ENCODE measurements at places on chromosomes 5 and 9.
A peak's percentile ranks its signal among the peaks of the same experiment; 100 is the strongest.

GRCh38 chr5:156148301-156148700 is 178.7 kb upstream of the SGCD start:
- no peak overlapping the region for H3K27ac ChIP-seq
- no peak for DNase-seq
- no peaks in the 10 kb centered on the region for H3K36me3 ChIP-seq
- H3K27me3 ChIP-seq: no peaks in the 10 kb centered on the region

DNA sequence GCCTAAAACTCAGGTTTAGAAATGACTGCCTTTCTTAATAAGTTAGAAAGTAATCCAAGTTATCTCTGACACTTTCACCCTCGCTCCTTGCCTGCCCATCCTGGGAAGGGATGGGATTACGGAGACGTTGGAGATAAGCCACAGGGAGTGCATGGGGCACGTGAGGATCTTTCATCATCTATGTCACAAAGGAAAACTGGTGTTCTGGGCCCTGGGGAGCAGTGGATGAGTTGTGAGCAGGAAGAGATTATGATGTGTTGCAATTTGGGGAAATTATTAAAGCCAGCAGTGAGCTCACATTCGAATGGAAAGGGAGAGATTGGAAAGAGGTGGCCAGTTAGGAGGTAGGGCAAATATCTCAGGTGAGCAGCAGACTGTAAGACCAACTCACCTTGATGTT is 12.8 kb downstream of the AFAP1L1 start:
- no peaks in the 10 kb centered on the region for H3K27me3 ChIP-seq
- H3K27ac ChIP-seq: no peak overlapping the region
- no peaks in the 10 kb centered on the region for H3K4me1 ChIP-seq
- H3K4me3 ChIP-seq: no peak overlapping the region
- peak; percentile 62 for DNase-seq

DNA sequence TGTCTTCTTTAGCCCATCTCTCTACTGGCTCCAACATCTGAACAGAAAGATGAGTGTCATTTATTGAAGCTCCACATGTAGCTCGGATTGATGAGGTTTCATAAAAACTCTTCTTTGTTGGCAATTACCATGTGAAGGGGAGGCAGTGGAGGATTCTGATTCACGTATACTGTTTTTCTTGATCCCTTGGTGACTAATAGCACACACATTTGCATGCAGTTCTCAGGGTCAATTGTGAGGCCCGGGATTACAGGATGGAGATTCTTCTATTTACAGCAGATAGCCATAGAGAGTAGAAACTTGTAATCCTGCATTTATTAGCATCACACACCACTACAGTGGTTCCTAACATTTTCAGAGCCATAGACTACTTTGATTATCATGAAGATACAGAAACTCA is 133.2 kb upstream of the MARCHF11 start:
- H3K36me3 ChIP-seq: no peaks in the 10 kb centered on the region
- no peak for DNase-seq
- H3K27me3 ChIP-seq: no peaks in the 10 kb centered on the region
- no peak overlapping the region for H3K4me3 ChIP-seq

DNA sequence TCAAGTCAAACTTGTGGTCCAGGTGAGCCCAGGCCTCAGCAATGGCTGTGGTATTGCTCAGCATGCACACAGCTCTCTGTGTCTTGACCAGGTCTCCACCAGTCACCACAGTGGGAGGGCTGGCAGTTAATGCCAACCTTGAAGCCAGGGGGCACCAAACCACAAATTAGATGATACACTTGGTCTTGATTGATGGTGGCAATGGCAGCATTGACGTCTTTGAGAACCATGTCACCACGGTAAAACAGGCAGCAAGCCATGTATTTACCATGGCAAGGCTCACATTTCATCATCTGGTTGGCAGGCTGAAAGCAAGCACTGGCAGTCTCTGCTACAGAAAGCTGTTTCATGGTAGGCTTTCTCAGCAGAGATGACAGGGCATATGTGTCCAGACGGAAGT is 40.0 kb downstream of the NIM1K start:
- DNase-seq: no peak
- H3K4me3 ChIP-seq: no peak overlapping the region

DNA sequence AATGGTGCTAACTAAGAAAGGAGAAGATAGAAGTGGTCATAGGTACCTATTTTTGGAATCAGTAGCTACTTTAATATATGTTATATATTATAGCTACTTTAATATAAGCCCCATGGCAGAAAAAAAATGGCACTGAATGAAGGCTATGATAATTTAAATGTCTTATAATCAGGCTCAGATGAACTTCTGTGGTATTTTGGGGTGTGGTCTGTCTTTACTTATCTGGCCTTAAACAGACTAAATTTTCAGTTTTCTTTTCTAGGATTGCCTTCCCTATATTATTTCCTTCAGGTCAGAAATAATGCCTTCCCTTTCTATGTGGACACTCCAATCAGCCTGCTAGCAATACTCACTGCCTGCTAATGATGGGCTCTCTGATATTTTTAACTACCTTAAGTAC is 292.3 kb downstream of the SLF1 start:
- no peaks in the 10 kb centered on the region for H3K27me3 ChIP-seq
- H3K27ac ChIP-seq: no peak overlapping the region
- H3K4me1 ChIP-seq: no peaks in the 10 kb centered on the region
- no peak overlapping the region for H3K4me3 ChIP-seq
- no peak for DNase-seq
- no peaks in the 10 kb centered on the region for H3K36me3 ChIP-seq

DNA sequence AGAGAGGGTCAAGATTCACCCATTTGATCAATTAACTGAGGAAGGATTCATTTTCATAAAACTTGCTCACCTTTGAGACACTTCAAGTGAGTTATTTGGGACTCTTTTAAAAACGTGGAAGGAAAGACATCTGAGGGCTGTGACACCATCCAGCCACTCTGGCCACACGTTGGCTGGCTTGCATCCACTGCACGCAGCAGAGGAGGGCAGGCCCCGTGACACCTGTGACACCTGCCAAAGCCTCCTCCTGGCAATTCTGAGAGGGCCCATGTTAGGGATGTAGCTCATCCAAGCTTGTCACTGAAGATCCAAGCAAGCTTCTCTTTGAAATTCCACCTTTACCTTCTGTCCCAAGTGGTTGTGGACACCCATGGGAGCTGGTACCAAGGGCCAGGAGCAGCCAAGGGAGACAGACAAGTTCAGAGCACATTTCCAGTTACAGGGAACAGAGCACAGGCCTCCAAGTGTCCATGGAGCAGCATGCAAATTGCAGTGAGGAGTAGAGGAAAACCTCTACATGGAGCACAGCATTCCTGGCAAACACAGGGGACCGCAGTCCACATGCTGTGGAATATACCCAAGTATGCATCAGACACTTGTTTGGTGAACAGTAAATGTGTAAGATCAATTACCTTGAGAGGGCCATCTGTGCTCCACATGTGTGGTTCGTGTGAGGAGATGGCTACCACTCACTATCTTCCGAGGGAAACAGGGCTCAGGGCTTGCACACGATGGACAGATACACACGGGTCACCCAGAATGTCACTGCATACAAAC is 4.8 kb downstream of the PRSS3 start:
- H3K36me3 ChIP-seq: no peaks in the 10 kb centered on the region
- DNase-seq: no peak
- H3K4me1 ChIP-seq: no peaks in the 10 kb centered on the region

- peak; percentile 96 for DNase-seq
- peak overlapping the region; percentile 38 for H3K4me3 ChIP-seq
- no peaks in the 10 kb centered on the region for H3K36me3 ChIP-seq
- peak overlapping the region; percentile 36 for H3K27ac ChIP-seq
These were observed 66.9 kb upstream of the DNAH5 start for GRCh38 chr5:14011089-14012020.

- no peak overlapping the region for H3K4me3 ChIP-seq
- no peaks in the 10 kb centered on the region for H3K27me3 ChIP-seq
- no peaks in the 10 kb centered on the region for H3K36me3 ChIP-seq
These were observed 366.9 kb upstream of the NUDT12 start for GRCh38 chr5:103929338-103930013.

DNA sequence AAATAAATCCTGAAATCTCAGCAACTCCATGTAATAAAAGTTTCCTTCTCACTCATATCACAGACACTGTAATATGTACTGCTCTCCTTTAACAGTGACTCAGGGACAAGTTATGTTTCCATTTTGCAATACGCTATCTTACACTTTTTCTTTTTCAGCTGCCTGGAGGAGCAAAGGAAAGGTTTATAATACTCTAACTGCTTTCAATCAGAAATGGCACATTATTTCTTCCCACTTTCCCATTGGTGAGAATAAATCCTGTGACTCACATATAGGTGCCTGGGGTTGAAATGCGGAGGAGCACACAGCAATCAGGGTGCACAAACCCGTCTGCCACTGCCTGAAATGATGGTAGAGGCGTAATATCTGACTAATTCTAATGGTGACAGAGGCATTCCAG is 186.6 kb downstream of the HINT1 start:
- no peaks in the 10 kb centered on the region for H3K36me3 ChIP-seq
- no peak for DNase-seq
- peaks cover 2% of the 10 kb centered on the region for H3K4me1 ChIP-seq
- no peaks in the 10 kb centered on the region for H3K27me3 ChIP-seq
- H3K27ac ChIP-seq: no peak overlapping the region

GRCh38 chr5:173790177-173790719 is 97.9 kb upstream of the CPEB4 start:
- H3K4me3 ChIP-seq: no peak overlapping the region
- H3K4me1 ChIP-seq: no peaks in the 10 kb centered on the region
- DNase-seq: no peak
- no peak overlapping the region for H3K27ac ChIP-seq
- no peaks in the 10 kb centered on the region for H3K27me3 ChIP-seq

- H3K4me3 ChIP-seq: no peak overlapping the region
- H3K27me3 ChIP-seq: no peaks in the 10 kb centered on the region
- H3K4me1 ChIP-seq: peaks cover 15% of the 10 kb centered on the region
- peak overlapping the region; percentile 30 for H3K27ac ChIP-seq
These were observed 11.3 kb downstream of the KLF9 start for GRCh38 chr9:70403166-70403565.

DNA sequence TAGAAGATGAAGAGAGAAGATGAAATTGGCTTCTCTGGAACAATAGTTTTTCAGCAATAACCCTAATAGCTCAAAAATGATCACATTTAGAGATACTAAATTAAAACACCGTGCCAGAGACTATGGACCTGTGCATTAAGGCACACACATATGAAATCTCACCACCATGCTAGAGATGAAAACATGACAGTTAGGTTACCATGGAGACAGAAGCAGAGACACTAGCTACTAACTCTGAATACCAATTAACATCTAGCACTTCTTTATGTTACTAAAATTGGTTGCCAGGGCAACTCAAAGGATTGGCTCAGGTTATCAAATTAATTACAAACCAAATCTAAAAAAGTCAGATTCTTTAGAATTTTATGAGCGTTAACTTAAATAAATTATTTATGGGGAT is 337.7 kb downstream of the PLK2 start:
- H3K4me3 ChIP-seq: no peak overlapping the region
- no peaks in the 10 kb centered on the region for H3K36me3 ChIP-seq
- no peak overlapping the region for H3K27ac ChIP-seq
- H3K27me3 ChIP-seq: no peaks in the 10 kb centered on the region

DNA sequence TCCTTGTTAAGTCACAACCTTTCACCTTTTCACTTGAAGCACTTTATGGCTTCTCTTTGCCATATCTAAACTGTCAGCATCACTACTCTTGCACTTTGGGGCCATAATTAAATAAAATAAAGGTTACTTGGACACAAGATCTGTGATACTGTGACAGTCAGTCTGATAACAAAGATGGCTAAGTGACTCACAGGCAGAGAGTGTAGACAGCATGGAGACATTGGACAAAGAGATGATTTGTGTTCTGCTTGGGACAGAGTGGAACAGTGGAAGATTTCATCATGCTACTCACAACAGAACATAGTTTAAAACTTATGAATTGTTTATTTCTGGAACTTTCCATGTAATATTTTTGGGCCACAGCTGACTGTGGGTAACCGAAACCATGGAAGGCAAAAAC is 81.7 kb upstream of the SMC5 start:
- H3K27ac ChIP-seq: no peak overlapping the region
- H3K36me3 ChIP-seq: no peaks in the 10 kb centered on the region
- H3K4me3 ChIP-seq: no peak overlapping the region
- H3K27me3 ChIP-seq: no peaks in the 10 kb centered on the region
- H3K4me1 ChIP-seq: no peaks in the 10 kb centered on the region

GRCh38 chr9:135209852-135210251 is 122.4 kb downstream of the OLFM1 start:
- H3K4me3 ChIP-seq: no peak overlapping the region
- DNase-seq: no peak
- no peaks in the 10 kb centered on the region for H3K4me1 ChIP-seq

- no peaks in the 10 kb centered on the region for H3K36me3 ChIP-seq
- H3K4me1 ChIP-seq: no peaks in the 10 kb centered on the region
- no peak overlapping the region for H3K4me3 ChIP-seq
- H3K27me3 ChIP-seq: no peaks in the 10 kb centered on the region
- DNase-seq: no peak
- H3K27ac ChIP-seq: no peak overlapping the region
These were observed 21.0 kb downstream of the PLAC8L1 start for GRCh38 chr5:146084376-146084775.

DNA sequence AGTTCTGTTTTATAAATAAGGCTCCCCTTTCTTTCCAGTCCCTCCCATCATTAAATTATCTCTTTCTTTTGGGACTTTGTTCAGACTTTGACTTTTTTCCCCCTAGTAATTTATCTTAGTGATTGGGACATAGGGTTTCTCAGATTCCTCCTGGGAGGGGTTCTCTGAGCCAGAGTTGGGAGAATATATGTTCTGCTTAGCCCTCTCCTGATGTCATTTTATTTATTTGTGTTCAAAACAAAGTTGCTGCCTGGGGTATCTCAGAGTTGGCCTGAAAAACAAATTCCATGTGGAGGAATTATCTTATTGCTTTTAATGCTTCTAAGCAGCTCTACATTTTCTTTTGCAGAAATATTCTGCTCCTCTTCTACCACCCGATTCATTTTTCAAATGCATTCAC is 211.0 kb downstream of the PCSK5 start:
- DNase-seq: no peak
- H3K27ac ChIP-seq: no peak overlapping the region
- peaks cover 19% of the 10 kb centered on the region for H3K4me1 ChIP-seq
- H3K27me3 ChIP-seq: no peaks in the 10 kb centered on the region

DNA sequence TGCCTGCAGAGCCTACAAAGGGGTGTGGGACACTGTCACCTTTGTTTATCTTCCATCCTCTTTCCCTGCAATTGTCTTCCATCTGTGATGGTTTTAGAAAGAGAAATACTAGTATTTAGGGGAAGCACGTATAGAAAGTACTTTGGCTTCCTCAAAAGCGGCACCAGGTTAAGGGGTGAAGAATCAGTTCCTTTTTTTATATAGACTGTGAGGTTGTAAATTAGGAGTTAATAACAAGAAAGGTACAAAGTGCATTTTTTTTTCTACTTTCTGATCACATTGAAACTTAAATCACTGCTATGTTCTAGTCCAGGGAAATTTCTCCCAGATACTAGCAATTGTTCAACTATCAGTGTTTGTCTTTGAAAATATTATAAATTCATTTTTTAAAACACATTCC is 219.3 kb downstream of the CEMIP2 start:
- no peak overlapping the region for H3K27ac ChIP-seq
- DNase-seq: no peak
- no peaks in the 10 kb centered on the region for H3K4me1 ChIP-seq
- no peak overlapping the region for H3K4me3 ChIP-seq
- no peaks in the 10 kb centered on the region for H3K36me3 ChIP-seq

GRCh38 chr9:23622396-23622795 is 203.6 kb downstream of the ELAVL2 start:
- no peaks in the 10 kb centered on the region for H3K4me1 ChIP-seq
- no peak overlapping the region for H3K27ac ChIP-seq
- H3K4me3 ChIP-seq: no peak overlapping the region
- DNase-seq: no peak
- no peaks in the 10 kb centered on the region for H3K36me3 ChIP-seq

Measured in hepatocyte (in vitro differentiated cells).